Stimulated activated CD4-positive, alpha-beta T cell treated with anti-CD3 and anti-CD28 coated beads, TNF-alpha, amount 100 ng/mL, for 48 hours (primary cell): ENCODE measurements at places on chromosomes 4 and X.
A peak's percentile ranks its signal among the peaks of the same experiment; 100 is the strongest.

DNA sequence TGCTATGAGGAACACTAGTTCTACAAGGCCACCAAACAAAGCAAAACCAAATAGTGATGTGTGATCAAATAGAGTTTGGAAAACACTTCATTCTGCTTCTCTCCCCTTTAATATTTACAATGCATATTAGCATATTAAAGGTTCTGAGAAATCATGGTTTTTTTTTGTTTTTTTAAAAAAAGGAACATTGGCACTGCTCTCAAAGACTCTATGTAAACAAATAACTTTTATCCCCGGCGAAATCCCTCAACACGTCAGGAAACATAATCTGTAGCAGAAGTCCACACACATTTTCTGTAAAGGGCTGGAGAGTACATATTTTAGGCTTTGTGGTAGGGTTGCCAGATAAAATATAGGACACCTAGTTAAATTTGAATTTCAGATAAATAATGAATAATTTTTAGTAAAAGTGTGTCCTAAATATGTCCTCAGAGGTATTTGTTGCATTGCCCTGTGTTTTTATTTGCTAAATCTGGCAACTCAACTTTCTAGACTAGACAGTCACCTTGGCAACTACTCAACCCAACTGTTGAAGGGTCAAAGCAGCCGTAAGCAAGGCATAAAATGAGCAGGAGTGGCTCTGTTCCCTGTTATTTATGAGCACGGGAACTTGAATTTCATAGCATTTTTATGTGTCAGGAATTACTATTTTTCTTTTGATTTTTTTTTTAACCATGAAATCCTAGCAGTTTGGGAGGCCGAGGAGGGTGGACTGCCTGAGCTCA lies 8.6 kb downstream of the SPATA4 start:
- DNase-seq, result no peak

- DNase-seq, result no peak
Measured at GRCh38 chrX:41491267-41492004, 44.3 kb downstream of the NYX start.

DNA sequence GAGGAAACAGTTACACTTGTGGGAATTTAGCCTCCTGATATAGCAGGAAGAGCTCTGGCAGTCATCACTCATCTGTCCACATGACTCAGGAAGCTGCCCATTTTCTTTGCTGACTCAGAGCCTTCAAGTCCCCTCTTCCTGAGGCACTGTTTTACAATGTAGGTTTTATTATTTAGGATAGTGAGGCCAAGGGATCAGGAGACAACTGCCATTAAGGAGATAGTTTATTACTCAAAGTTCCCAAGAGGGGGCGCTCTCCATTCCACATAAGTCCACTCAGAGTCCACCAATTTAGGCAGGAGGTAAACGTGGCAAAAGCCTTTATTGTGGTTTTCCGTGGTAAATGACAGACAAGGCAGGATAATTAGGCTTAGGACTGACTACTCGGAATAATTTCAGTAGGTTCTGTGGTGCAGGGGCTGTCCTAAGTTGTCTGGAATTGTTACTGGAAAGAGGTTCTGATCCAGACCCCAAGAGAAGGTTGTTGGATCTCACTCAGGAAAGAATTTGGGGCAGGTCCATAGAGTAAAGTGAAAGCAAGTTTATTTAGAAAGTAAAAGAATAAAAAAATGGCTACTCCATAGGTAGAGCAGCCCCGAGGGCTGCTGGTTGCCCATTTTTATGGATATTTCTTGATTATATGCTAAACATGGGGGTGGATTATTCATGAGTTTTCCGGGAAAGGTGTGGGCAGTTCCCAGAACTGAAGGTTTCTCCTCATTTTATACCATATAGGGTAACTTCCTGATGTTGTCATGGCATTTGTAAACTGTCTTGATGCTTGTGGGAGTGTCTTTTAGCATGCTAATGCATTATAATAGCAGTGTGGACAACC lies 96.0 kb upstream of the RAB40AL start:
- no peak for DNase-seq

- DNase-seq, result no peak
Measured at GRCh38 chr4:19005211-19005610, 983.7 kb upstream of the LCORL start.

DNA sequence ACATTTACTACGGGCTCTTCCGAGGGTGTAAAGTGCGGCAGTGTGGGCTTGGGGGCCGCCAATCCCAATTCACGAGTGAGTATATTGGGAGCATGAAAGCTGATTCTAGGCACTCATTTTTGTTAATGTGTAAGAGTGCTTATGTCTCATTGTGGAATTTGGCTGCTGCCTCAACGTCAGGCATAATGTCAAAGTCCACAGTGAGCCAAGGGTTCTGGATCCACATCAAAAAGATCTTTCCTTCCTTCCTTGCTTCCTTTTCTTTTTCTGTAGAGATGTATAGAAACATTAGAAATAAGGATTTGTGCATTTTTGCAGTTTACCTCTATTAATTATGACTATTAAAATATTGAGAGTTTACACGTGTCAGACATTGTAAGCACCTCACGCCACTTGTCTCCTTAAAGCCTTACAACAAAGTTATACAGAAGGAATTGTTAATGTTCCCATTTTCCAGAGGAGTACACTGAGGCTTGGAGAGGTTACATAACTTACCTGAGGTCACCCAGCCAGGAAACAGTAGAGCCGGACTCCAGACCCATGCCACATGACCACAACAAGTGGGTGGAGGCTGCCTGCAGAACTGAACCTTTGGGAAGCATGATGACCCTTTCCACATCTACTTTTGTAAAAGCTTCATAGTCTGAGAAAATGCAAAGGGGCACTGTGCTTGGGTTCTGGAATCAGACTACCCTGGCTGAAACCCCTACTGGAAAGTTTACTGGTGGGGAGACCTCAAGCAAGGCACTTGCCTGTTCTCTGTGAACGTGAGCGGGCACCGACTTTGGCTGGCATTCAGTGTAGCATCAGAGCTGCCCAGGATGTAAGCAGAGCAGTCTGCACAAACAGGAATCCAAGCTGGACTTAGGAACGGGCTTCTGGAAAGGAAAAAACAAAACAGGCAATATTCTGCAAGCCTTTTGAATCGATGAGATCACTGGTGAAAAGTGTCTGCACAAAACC lies 761 bp downstream of the CLRN2 start:
- no peak for DNase-seq

DNA sequence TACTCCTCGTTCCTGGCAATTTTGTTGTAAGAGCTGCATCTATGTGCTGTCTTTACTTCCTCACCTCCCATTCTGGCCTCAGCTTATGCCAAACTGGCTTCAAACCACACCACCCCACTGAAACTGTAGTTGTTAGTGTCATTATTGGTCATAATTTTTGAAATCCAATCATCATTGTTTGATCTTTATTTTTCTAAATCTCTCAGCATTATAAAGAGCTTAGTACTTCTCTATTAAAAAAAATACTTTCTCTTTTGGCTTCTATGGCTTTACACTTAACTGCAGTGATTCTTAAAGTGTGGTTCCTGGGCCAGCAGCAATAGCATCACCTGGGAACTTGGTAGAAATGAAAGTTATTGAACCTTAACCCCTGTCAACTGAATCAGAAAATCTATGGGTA lies 83.5 kb upstream of the GRPR start:
- no peak for DNase-seq

- no peak for DNase-seq
Measured at GRCh38 chr4:56757261-56757746, 64.2 kb downstream of the SPINK2 start.

DNA sequence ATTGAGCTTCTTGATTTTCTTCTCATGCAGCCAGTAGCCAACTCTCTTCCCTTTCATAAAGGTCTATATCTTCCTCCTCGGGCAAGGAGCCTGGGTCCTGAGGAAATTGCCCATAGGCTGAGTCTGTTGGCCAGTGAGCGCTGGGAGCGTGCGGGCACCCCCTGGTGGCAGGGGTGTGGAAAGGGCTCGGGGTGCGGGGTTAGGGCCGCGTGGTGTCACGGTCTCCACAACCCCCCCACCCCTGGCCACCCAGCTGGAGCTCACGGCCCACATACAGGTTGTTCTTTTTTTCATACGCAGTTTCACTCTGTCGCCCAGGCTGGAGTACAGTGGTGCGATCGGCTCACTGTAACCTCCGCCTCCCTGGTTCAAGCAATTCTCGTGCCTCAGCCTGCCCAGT lies 13.1 kb downstream of the RBM10 start:
- DNase-seq, result no peak

- no peak for DNase-seq
Measured at GRCh38 chr4:109676886-109677285, 26.4 kb downstream of the CASP6 start.

GRCh38 chrX:144819406-144819805 lies 427.9 kb upstream of the SPANXN1 start:
- DNase-seq, result no peak

GRCh38 chr4:86757468-86757867 lies 91.7 kb downstream of the SLC10A6 start:
- DNase-seq, result no peak

DNA sequence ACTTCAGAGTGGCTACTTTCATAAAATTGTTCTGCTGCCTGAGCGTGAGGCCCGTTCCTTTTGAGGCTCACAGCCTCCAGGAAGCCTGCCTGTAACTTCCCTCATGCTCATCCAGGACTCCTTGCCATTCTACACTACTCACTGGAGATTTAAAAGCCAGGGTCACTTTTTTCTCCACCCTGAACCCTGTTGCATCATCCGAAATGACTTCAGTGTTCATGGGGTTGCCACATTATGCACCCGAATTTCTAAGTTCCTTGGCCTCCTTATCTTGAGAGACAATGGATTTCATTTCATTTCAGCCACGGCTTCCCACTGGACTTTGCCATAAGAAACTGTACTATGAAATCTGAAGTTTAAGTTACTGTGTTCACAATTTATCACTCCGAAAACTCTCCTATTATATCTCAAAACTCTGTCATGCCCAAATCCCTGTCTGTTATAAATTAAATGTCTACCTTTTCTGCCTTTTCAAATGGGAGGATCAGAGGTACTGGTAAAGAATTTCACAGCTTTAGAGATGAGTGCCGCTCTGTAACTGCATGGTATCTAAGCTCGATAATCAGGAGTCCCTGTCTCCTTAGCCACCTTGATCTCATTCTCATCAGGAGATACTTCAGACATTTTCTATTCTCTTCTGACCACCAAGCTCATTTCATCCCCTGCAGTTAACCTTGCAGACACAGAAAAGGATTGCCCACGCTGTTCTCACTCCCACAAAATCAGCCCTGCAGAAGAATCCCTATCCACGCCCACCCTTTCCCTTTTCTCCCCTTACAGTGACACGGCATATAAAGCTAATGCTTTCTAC lies 59.9 kb downstream of the TRIML1 start:
- DNase-seq, result no peak

- DNase-seq, result no peak
Measured at GRCh38 chr4:82555276-82555675, 6.5 kb downstream of the TMEM150C start.

- DNase-seq, result no peak
Measured at GRCh38 chr4:151331276-151332042, 6.1 kb upstream of the SH3D19 start.

DNA sequence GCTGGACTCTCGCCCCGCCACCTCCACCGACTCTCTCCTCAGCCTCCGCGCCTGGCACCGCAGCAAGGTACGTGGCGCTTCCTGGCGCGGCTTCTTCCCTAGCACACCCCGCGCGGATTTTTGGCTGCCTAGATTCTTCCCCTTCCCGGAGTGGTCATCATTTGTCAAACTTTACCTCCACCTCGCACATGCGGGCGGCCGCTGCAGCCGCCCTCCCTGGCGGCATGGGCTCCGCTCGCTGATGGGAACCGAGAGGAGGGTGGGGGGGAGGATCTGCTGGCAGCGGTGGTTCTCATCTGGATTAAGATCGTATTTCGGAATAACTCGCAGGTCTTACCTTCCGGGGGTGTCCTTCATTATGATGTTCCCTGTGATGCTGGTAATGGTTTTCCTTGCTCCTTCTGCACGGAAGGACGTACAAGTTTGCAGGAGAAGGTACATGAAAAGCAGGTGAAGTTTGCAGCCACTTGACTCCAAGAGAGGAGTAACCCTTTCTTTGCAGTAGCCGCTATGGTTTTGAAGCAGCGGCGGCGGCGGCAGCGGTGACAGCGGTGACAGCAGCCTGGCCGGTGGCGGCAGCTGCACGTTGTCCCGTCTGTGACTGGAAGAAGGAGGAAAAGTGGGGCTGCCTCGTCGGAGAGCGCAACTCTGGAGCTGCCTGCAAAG lies 2183.9 kb upstream of the TENM3 start:
- no peak for DNase-seq

DNA sequence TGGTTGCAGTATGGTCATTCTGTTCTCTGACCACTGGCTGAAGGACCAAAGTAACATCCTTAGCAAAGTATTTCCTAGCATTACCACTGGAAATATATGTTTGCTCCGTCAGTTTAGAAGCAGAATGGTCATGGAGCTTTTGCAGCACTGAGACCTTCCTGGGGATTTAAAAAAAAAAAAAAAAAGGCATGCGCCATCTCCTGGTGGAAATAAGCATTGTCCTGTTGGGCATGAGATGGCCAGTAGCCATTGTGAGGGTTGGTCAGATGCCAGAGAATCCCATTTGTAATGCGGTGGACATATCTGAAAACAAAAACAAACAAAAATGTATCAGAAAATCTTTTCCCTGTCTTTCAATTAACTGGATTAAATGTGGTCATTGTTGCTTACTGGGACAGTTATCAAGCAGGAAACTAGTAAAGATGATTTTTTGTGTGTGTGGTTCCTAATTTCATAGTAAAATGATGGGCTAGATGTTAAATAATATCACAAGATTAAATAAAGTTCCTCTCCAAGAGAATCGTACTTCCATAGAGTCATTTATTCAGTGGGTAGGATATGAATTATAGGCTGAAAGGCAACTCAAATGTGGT lies 139.6 kb downstream of the SOWAHB start:
- DNase-seq, result no peak

GRCh38 chrX:125132274-125132673 lies 187.4 kb upstream of the TEX13C start:
- no peak for DNase-seq

GRCh38 chrX:16239211-16239610 lies 71.9 kb downstream of the MAGEB17 start:
- DNase-seq, result peak; percentile 0

- no peak for DNase-seq
Measured at GRCh38 chr4:99201690-99202089, 17.4 kb downstream of the ADH6 start.

- DNase-seq, result no peak
Measured at GRCh38 chrX:63920875-63921274, 135.9 kb upstream of the ARHGEF9 start.

DNA sequence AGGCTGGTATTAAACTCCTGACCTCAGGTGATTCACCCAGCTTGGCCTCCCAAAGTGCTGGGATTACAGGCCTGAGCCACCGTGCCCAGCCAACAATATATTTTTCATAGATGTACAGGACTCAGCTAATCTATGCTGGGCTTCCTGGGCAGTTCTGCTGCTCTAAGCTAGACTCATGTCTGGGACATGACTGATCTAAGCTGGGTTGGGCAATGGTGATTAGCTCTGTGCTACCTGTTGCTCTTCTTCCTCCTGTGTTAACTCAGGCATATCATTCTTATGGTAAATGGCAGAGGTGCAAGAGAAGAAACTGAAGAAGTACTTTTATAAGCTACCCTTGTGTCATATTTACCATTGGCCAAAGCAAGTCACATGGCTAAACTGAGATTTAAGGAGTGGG lies 11.4 kb upstream of the SUPT20HL2 start:
- no peak for DNase-seq
